ENCODE measurements at places on chromosomes 2 and 18.
A peak's percentile ranks its signal among the peaks of the same experiment; 100 is the strongest.

GRCh38 chr2:10064932-10065772 is 15.1 kb downstream of the CYS1 start:
- no peak for DNase-seq

- DNase-seq, result no peak
Observed at GRCh38 chr2:97747285-97747684, 33.9 kb downstream of the ZAP70 start.

DNA sequence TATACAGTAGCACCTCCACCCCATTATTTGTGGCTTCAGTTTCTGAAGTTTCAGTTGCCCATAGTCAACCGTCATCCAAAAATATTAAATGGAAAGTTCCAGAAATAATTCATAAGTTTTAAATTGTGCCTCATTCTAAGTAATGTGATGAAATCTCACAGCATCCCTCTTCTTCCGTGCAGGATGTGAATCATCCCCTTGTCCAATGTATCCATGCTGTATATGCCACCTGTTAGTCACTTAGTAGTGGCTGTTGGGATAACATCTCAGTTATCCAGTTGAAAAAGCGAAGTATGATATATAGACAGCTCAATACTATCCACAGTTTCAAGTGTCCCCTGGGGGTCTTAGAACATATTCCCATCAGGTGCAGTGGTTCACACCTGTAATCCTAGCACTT is 119.1 kb upstream of the OTX1 start:
- DNase-seq, result no peak

GRCh38 chr2:99278793-99279291 is 22.2 kb downstream of the LYG1 start:
- no peak for DNase-seq

- DNase-seq, result no peak
Observed at GRCh38 chr18:40570615-40571014, 1384.4 kb upstream of the PIK3C3 start.

DNA sequence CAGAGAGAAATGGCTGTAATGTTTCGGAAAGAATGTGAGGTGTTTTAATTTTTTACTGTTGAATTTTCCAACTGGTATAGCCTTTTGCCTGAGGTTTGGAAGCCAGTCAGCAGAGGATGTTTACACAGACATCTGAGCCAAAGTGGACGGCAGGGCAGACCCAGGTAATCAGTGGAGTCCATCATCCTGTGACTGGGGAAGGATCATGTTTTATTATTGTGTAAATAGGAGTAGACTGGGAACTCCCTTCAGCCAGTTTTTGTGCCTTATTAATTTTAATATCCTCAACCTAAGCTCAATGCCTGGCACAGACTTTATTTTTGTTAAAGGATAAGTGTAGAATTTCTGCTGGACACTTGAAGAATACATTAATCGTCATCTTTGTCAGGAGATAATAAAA is 142.0 kb upstream of the GAREM1 start:
- DNase-seq, result peak; percentile 95

- DNase-seq, result no peak
Observed at GRCh38 chr2:127451981-127452380, 33.8 kb downstream of the PROC start.

GRCh38 chr2:23464156-23464555 is 79.2 kb downstream of the KLHL29 start:
- no peak for DNase-seq

DNA sequence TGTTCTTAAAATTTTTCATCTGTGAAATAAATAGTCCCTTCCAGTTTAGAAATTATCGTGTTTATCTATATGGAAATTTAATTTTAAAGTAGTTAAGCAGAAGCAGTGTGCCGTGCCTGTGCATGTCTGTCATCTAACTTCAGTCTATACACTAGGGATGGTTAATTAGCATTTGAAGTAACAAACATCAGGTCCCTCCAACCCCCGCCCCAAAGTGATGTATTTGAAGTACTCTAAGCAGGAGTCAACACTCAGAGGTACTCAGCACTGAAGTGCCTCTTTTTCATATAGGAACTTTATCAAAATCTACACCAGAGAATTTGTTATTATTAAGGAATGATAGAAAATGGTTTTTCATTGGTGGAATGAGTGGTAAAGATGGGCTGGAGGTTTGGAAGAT is 33.0 kb downstream of the LANCL1 start:
- DNase-seq, result peak; percentile 88

DNA sequence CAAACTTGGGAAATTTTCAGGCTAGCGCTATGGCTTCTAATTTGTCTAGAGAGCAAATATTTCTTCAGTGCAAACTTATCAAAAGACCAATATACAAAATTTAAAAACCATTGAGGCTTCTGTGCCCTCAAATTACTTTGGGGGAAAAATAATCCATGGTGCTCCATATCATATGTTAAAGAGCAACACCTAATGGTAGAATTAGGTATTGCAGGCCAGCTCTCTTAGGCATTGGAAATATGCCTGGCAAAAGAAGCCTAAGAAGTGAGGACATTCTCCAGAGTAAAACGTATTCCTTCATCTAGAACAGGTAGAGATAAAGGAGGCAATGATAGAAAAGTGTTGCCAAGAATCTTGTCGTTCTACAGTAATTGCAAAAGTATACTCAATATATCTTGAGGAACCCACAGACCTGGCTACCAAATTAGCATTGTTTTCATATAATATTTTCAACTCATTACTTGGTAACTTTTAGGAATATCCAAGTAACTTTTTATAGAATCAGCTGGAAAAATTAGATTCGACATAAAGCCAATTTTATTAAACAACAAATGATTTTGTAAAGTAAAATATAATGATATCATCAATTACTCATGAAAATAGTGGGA is 401.1 kb downstream of the BCL11A start:
- DNase-seq, result no peak

DNA sequence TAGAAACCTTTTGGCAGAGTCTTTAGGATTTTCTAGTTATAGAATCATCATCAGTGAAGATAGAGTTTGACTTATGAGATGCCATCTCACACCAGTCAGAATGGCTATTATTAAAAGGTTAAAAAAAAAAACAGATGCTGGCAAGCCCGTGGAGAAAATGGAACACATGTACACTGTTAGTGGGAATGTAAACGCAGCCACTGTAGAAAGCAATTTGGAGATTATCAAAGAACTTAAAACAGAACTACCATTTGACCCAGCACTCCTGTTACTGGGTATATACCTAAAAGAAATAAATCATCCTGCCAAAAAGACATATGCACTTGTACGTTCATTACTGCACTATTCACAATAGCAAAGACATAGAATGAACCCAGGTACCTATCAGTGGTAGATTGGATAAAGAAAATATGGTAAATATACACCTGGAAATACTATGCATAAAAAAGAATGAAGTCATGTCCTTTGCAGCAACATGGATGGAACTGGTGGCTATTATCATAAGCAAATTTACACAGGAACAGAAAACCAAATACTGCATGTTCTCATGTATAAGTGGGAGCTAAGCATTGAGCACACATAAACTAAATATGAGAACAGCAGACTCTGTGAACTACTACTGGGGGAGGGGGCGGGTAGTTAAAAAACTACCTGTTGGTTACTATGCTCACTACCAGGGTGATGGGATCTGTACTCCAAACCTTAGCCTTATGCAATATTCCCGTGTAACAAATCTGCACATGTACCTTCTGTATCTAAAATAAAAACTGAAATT is 279.0 kb downstream of the KIAA1328 start:
- DNase-seq, result peak; percentile 73

DNA sequence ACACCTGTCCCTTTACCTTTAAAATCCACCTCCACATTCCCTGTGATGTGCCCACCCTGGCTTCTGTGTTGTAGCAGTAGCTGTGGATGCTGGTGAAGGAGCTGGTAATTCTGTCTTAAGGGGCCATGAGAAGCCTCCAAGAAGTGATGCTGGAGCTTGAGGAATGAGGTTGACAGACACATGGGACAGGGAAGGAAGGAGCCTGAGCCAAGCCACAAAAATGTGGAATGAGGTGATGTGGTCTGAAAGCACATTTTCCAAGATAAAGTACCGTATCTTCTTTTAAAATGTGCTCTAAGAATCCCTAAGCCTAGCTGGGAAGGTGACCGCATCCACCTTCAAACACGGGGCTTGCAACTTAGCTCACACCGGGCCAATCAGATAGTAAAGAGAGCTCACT is 31.2 kb downstream of the VWA3B start:
- DNase-seq, result no peak

DNA sequence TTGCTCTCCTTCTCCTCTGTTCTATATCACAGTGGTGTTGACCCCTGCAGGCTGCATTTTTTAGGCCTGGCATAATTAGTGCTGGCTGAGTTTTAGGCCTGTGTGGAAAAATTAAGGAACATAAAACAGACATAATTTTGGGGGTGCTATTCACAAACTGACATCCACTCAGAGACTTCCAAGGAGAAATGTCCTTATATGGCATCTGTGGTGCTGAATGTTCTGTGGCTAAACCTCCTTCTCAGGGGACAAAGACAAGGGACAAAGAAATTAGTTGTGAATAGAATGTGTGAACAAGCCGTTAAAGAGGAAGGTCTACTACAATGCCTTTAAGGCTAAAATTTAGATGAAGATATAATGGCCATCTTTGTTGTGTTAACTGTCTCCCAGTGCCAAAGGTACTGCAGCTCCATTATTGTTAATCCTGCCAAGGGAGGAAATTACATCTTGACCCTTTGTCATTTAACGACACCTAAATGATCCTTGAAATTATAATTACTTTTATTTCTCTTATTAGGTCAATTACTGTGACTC is 870.0 kb upstream of the CHAC2 start:
- DNase-seq, result no peak

- DNase-seq, result no peak
Observed at GRCh38 chr2:57674025-57674424, 372.6 kb upstream of the VRK2 start.

GRCh38 chr2:236967499-236967783 is 118.2 kb upstream of the COPS8 start:
- no peak for DNase-seq

DNA sequence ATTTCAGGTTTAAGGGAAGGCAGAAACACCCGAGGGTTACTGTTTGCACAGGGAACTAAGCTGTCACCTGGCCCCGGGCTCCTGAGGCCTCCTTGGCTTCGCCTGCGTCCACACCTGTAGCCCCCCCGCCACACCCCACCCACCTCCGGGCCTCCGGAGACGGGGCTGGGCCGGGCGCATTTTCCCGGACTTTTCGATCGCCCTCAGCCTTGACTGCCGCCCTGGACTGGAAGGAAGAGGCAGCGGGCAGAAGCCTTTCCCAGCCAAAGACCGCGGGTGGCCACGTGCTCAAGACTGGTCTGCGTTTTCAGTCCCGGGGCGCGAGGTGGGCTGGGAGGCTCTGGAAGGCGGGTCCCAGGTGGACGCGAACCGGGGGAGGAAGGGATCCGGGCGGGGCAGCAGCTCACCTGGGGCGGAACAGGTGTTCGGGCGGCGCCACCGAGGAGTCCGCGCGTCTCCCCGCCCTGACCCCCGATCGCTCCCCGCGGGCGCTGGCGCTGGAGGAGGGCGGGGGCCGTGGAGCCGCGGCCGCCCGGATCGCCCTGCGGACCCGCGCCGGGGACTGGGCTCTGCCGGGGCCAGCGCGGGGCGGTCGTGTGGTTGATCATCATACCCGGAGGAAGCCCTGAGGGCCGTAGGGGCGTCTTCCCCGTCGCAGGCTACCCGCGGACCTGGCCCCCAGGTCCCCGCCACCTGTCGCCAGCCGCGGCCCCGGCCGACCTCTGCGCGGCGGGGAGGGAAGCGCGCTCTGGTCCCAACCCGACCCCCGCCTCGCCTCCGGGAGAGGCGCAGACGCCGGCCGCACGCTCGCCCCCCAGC is 3.2 kb downstream of the ID2 start:
- peak; percentile 80 for DNase-seq

- no peak for DNase-seq
Observed at GRCh38 chr2:26946841-26947784, 23.3 kb upstream of the MAPRE3 start.

Measured in NCI-H510A treated with DMSO at 0.1 percent for 48 hours (cell line).